NCI-H460 (cell line): ENCODE measurements at places on chromosomes 6 and 20. TPM values are rescaled to one million over a fixed set of nuclear protein-coding genes. Genes with fewer than 3 reads are reported as not detected.

- DNase-seq, result no peak
Measured at GRCh38 chr6:88376768-88377387, 210.7 kb upstream of the CNR1 start.

GRCh38 chr6:1487239-1487638 is 97.9 kb downstream of the FOXF2 start:
- DNase-seq, result no peak

ZC2HC1B gene
- total RNA-seq, result not detected in 2 replicates

CCDC167 gene
- total RNA-seq, result 18.1 and 19.7 TPM in 2 replicates

GRCh38 chr20:9523636-9524035 is 9.2 kb downstream of the LAMP5 start:
- no peak for DNase-seq

GRCh38 chr6:90496258-90497016 is 90.4 kb downstream of the MAP3K7 start:
- DNase-seq, result no peak

TINAG gene
- total RNA-seq, result not detected in 2 replicates

WFDC8 gene
- total RNA-seq, result not detected in 2 replicates

MDFI gene
- total RNA-seq, result 0.52 and 2.1 TPM in 2 replicates

C6orf132 gene
- not detected in 2 replicates for total RNA-seq

TBCC gene
- total RNA-seq, result 20.6 and 23.0 TPM in 2 replicates

CYP24A1 gene
- 0.12 and 0.20 TPM in 2 replicates for total RNA-seq

FIG4 gene
- total RNA-seq, result 7.6 and 9.7 TPM in 2 replicates

- no peak for DNase-seq
Measured at GRCh38 chr6:8400663-8401062, 34.7 kb downstream of the SLC35B3 start.

DNA sequence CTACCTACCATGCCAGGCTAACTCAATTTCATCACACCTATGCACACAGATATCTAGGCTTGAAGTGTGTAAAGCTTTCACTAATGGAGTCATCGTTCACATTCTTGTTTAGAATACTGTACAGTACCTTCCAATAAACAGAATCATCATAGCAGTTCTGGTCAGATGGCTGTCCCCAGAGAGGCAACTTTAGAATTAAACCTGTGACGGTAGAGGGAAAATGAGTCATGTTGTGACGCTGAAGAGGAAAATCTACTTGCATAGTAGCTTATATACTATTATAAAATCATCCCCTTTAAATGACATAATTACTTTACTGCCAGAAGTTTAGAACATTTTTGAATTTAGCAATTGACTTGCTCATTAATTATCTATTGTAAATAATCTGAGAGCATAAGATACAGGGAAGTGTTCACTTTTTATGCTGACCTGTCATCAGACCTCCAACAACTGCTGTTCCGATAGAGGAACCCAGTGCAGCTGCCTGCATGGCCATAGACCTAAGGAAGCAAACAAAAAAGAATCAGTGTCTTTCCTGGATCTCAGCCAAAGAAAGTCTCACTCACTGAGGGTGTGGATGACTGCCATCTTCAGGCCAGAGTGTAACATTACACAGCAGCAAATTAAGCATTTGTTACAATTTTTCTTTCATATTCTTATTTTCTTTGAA is 29.8 kb downstream of the RHAG start:
- peak; percentile 84 for DNase-seq

GRCh38 chr6:85747093-85747492 is 104.4 kb upstream of the SYNCRIP start:
- no peak for DNase-seq

GRCh38 chr6:104729433-104729832 is 130.3 kb downstream of the HACE1 start:
- no peak for DNase-seq

DNA sequence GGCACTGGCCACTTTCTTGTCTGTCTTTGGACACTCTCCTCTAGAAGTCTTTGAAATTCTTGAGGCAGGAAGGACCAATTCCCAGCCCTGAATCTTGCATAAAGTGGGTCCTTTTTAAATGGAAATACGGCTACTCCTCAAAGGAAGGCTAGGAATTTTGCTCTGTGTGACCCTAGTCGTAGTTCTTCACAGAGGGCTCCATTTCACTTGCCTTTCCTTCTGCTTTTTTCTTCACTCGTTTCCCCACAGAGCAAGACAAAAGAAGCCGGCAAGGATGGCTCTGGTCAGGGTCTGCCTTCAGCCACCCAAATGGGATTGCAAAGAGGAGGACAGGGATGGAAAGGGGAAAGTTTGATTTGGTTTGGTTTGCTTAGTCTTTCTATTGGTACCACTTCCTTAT is 25.8 kb downstream of the HLA-E start:
- no peak for DNase-seq

GRCh38 chr6:47160702-47161101 is 118.6 kb upstream of the ADGRF1 start:
- DNase-seq, result no peak

- no peak for DNase-seq
Measured at GRCh38 chr6:144162977-144163376, 12.7 kb downstream of the STX11 start.

AURKA gene
- total RNA-seq, result 176 and 178 TPM in 2 replicates

DNA sequence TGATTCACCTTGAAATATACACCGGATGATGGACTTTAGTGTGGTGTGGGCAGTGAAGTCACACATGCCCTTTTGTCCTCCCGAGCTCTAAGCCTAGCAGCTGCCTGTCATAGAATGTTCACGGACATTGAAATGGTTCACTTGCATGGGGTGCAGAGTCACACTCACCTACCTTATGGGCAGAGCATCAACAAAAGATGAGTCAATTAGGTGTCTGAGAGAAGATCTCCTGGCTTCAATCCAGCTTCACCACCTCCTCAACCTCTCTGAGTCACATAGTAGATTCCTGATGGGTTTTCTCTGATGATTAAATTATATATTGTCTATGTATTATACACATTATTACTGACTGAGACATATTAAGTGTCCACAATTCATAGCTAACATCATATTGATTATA is 48.1 kb upstream of the HLA-E start:
- DNase-seq, result no peak

DNA sequence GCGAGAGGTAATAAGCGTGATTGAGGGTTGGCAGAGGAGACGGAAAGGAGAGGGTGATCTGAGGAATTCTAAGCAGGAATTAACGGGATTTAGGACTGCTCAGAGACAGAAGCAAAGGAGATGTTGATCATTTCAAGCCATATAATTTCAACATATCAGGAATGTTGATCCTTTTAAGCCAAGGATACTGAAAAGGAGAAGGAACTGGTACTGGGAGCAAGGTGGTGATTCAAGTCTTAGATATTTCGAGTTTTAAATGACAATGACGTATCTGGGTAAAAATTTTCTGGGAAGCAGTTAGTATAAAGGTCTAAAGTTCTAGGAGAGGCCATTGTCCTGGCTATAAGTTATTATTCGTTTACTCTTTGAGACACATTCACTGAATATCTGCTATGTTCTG is 91.3 kb upstream of the OGFRL1 start:
- DNase-seq, result no peak

DNA sequence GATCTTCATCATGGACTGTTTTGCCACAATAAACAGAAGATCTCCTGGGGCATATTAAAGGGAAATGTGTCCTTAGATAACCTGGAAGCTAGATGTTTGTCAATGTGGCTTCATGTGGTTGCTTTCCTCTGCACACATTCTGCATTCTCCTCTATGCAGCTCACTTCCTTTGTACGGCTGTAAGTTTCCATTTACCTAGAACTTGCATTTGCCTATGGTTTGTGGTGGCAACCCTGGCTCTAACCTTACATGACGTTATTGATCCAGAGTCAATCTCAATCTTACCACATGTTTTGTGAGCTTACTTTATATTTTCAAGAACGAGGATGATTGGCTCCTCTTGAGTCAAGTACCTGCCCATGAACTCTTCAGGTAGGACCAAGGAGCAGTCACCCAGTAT is 863.1 kb downstream of the MAFB start:
- DNase-seq, result no peak

SEL1L2 gene
- total RNA-seq, result not detected in 2 replicates

DNA sequence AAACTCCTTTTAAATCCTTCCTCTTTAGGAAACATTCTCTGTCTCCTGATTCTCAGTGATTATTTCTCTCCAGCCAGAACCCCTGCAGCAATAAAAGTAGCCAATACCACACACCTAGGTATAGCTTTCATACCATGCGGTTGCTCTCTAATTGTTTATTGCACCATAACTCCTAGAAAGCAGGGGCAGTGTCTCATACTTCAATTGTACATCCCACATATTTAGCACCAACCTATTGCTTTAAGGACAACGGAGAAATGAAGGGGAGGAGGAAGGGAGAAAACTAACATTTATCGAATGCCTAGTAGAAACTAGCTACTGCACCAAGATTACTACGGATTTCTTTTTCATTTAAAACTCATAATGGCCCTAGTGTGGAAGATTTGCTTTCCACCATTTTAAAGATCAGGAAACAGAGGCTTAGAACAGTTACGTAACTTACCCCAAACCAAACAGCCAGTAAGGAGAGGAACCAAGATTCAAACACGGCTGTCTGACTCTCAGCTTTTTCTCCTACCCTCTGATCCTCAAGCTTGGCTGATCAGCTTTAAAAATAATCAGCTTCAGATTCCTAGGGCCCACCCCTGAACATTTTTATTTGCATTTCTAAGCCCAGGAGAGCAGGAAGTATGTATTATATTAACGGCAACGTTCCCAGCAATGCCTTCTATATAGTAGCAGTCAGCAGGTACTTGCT is 43.4 kb upstream of the ATXN1 start:
- DNase-seq, result no peak

NHLRC1 gene
- 0.82 and 0.98 TPM in 2 replicates for total RNA-seq

DNA sequence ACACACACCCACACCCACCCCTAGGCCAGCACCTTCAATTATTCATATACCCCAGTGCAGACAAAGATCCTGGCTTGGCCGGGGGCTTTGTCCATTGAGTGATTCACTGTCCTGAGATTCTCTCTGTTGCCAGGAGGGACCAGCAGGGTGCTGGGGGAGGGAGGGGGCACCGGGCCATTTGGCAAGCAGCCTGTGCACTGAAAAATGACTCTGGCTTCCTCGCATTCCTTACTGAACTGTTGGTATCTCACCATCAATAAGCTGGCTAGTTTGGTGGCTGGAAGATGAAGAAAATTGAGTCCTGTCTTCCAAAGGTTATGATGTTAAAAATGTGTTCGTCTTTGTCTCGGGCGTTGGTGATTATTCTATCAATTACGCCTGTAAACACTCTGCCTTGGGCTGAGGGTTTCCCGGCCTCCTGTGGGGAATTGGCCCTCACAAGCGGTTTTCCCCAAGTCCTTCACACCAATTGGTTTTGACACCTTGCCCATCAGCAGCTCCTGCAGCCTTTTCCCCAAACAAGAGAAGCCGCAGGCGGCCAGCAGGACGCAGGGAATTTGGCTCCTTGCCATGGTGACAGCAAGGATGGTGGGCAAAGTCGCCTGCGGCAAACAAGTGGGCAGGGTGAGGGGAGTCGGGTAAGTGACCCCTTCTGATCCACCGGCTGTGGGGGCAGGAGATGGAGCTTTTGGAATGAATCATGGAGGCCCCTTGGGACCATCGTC is 4.9 kb downstream of the VSTM2L start:
- DNase-seq, result no peak

MYLK2 gene
- total RNA-seq, result 0.10 TPM in 1 of 2 replicates, not detected in the other

- no peak for DNase-seq
Measured at GRCh38 chr6:89862698-89863097, 31.6 kb upstream of the GJA10 start.

DNA sequence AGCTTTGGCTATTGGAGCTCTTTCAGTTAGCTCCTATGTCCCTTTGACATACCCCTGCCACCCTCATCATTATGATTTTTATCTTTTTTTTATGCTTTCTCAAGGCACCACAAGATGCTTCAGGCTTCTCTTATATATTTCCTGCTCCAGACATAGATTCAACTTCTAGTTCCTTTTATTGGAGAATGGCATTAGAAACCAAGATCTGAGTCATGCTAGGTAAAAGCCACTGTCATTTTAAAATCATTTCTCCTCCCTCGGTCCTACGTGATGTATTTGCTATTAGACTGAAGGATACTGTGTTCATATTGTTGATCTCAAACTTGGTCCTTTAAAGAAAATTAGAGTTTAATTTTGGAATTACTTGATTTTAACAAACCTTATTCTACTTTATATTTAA is 8.3 kb downstream of the TENT5A start:
- DNase-seq, result no peak

GRCh38 chr6:43827898-43828297 is 57.9 kb downstream of the VEGFA start:
- DNase-seq, result no peak

SRSF12 gene
- total RNA-seq, result 0.29 and 0.37 TPM in 2 replicates

- no peak for DNase-seq
Measured at GRCh38 chr20:44955270-44955669, 4.9 kb downstream of the TOMM34 start.

- no peak for DNase-seq
Measured at GRCh38 chr20:22248051-22248667, 336.2 kb downstream of the FOXA2 start.

GRCh38 chr20:57620274-57620990 is at the start of gene ZBP1:
Gene ZBP1, minus strand, starts transcription at chr20:57620426. Its CDS starts 131 bp downstream, at chr20:57620295.
- no peak for DNase-seq

DNA sequence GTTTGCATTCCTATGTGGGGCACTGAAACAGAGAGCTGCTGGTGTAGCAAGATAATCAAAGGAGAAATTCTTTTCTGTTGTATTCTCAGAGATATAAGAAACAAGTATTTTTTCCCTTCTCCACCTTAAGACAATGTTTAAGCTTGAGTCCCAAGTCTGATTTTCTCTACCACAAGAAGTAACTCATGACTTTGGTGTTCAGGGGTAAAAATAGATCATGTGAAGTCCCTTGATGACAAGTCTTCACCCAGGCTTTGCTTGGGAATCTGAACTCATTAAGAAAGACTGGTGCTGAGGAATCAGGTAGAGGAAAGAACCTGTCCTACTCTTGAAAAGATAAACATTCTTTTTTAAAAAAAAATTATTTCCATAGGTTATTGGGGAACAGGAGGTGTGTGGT is 205.6 kb downstream of the ALDH8A1 start:
- no peak for DNase-seq

BNIP5 gene
- not detected in 2 replicates for total RNA-seq

DNA sequence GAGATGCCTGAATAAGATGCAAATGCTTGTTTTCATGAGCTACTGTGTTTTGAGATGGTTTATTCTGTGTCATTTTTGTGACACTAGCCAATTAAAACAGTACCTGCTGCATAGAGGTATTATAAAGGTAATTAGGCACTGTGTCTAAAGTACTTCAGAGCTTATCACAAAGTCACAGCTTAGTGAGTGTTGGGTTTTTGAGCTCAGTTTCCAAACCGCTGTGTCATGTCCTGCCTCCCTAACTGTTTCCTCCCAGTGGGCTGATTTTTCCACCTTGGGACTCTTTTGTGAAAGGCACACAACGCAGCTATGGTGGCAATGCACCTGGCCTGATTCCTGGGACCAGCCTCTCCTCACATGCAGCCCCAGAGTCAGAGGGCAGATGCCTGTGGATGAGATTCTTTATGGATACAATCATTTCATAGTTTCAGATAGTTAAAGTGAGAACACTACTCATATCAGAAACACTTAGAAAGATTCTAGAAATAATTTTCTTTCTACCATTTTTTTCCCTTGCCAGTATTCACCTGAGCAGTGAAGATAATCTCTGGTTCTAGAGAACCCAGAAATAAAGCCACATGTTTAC is 41.3 kb upstream of the TAGAP start:
- no peak for DNase-seq
